ENCODE measurements at places on chromosomes 16 and 17.

DNA sequence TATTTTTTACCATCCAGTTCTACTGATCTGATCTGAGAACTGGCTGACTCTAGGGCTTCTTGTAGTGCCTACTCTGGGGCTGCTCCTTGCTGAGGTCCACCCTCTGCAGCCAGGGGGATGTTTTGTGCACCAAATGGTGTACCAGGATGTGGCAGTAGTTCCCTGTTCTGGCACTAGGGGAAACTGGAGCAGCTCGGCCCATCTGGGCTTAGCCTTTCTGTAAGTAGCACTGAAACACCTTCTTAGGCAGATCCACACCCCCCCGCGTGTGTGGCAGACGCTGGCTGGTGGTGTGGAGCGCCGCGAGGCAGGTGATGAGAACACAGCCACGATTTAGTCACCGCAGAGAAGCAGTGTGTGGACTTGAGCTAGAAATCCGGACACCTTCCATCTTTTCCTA is 17.0 kb downstream of the DUSP14 start:
- DNase-seq, result no peak

GRCh38 chr17:18318117-18318516 is 3.0 kb downstream of the SMCR8 start:
- DNase-seq, result no peak

DNA sequence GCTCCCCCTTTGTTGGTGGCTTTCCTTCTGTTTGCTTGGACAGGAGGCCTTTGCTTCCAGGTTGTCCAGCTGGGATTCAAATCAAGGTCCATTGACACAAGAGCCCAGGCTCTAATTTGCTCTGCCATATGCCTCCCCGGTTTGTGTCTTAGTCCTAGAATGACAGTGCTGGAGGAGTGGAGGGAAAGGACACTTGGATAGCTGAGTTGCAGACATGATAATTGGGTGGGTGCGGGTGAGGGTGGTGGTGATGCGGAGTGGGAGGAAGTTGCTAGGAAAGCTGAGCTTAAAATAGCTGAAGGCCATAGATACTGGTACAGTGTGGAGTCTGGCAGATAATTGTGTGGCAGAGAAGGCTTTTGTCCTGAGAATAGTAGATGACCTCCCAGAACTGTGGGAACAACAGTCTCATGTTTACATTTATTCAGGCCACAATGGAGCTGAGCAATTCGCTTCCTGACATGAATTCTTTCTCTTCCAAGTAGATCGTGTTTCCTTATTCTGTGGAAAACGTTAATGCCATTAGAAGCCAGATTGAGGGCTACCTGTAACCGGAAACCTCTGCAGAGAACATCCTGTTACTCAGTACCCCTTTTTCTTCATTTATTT is 23.8 kb downstream of the SEC14L1 start:
- DNase-seq, result no peak

DNA sequence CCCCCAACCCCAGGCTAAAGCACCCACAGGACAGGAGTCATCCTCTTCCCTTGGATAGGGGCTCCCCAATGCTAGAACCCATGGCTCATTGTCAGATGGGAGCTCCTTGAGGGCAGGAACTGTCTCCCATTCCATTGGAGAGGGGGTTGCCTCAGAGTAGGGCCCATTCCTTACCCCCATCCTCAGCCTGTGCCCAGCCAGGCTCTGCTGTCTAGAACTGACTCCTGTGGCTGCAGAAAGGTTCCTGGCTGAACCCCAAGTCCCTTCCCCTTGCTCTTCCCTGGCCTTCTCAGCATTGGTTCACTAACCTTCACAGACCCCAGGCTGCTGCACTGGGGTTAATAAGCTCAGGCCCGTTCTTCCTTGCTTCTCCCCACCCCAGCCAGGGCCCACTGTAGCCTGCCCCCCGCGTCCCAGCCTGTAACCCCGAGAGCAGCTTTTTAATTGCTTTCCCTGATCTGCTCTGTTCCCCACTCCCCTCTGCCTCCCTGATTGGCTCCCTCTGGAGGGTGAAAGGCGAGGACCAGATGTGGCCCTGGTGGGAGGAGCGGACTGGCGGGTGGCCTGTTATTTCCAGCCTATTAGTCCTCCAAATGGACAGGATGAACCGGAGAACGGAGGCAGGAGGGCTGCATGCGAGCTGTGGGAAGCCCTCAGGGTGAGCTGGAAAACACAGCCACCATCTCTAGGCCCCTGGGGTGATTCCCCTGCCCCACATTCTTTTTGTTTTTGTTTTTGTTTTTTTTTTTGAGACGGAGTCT is 6.0 kb upstream of the GFAP start:
- DNase-seq, result no peak

GRCh38 chr17:45262516-45263476 is 902 bp upstream of the SPATA32 start:
- DNase-seq, result no peak

DNA sequence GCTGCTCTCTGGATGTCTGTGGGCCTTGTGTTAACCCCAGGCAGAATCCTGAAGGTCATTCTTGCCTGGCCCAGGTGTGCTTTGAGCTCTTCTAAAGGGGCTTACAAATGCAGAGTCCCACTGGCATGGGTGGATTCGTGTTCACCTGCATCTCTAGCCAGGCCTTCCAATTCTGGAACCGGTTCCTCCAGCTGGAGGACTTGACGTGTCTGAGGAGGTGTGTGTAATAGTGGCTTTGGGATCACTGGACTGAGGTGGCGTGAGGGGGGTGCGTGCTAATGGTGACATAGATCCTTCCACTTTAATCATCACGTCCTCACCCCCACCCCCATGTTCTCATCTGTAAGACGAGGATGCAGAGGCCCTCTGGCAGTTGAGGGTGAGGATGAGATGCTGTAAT is 4.8 kb downstream of the GSE1 start:
- DNase-seq, result no peak

GRCh38 chr16:49563666-49564065 is 190.1 kb downstream of the C16orf78 start:
- DNase-seq, result no peak

DNA sequence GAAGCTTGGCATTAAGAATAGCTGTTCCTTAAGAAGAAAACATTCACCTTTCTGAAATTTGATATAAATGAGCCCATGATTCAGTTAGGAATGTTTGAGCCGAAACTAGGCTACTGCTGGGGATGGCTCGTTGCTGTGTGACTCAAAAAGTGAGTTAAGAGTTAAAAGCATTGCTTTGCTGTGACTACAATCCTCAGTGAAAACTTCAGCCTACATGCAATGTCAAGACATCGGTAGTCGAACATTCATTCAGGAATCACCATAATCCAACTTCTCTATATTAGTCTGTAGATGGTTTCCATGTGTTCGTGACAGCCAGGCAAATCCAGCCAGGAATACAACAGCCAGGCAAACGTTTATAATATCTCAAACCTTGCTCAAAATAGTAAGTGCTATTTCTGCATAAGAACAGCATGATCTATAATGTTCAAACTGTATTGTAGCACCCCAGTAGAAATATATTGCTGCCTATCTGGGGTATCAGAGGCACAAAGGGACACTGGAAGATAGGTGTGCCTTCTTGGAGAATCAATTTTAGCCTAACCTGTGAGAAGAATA is 1225.1 kb downstream of the CDH8 start:
- DNase-seq, result no peak

DNA sequence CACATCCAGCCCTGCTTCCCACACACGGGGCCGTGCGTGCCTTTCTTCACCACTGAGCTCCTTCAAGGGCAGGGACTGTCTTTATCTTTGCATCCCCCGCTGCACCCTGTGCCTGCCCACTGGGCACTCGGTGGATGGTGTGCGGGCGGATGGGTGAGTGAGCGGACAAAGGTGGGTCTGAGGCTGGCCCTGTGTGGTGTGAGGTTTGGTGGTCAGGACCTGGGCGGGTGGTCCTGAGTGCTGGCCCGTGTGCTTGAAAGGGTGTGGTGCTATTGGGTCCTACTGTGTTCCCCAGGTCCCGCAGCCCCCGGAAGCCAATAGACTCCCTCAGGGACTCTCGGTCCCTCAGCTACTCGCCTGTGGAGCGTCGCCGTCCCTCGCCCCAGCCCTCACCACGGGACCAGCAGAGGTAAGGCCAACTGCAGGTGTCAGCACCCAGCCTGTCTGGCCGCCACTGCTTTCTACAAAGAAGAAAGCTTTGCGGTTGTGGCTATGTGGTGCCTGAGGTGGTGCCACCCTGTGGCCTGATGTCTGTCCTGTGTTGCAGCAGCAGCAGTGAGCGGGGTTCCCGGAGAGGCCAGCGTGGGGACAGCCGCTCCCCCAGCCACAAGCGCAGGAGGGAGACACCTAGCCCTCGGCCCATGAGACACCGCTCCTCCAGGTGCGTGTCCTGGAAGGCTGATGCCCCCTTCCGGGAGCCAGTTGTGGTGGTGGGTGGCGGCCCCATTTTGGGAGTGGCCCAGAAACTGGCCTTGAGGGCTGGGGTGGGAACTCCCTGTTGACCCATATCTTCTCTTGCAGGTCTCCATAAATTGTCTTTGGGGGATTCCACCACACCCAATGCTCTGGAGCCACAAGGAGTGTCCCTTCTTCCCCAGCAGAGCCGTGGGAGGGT is 6.8 kb downstream of the ELOB start:
- DNase-seq, result no peak

DNA sequence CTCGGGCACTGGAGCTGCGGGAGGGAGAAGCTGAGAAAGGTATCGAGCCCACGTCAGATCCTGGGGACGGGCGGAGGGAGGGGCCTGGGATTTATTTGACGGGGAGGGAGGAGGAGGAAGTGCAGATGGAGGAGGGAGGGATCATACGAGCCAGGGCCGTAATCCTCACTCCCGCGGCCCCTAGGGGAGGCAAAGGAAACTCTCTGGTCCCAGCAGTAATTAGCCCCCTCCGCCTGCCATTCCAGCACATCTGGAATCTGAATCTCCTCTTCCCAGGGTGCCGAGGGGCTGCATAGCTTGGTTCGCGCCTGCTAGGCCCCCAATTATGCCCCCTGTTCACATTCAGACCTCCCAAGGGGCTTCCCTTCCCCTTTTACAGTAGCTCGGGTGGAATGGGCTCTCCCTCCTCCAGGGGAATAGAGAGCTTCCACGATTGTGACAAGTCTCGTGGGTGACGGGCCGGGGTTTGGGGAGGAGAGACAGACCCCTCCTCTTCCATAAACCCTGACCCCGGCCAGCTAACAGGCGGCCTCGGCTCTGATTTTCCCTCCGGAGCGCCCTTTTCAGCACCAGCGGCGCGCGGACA is at the start of gene SEZ6L2:
Gene SEZ6L2, minus strand, starts transcription at position 35 of the 586 bp plus-strand sequence. CDS start 531 bp downstream, outside the sequence.
- no peak for DNase-seq

GRCh38 chr17:57115377-57115776 is 30.3 kb downstream of the AKAP1 start:
- DNase-seq, result no peak

DNA sequence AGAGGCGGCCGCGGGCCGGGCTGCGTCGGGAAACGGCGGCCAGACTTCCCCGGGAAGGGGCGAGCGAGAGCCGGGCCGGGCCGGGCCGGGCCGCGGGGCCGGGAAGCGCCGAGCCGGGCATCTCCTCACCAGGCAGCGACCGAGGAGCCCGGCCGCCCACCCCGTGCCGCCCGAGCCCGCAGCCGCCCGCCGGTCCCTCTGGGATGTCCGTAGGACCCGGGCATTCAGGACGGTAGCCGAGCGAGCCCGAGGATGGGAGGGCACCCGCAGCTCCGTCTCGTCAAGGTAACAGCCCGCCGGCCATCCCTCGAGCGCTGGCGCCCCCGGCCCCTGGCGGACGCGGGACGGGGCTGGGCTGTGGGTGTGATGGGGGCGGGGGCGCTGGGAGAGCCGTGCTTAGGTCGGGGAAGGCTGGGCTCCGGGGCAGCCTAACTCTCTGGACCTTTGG is at the start of gene CRHR1:
Gene CRHR1, plus strand, starts transcription at position 28 of the 448 bp plus-strand sequence. Its CDS starts 225 bp downstream, at position 253.
- DNase-seq, result no peak

DNA sequence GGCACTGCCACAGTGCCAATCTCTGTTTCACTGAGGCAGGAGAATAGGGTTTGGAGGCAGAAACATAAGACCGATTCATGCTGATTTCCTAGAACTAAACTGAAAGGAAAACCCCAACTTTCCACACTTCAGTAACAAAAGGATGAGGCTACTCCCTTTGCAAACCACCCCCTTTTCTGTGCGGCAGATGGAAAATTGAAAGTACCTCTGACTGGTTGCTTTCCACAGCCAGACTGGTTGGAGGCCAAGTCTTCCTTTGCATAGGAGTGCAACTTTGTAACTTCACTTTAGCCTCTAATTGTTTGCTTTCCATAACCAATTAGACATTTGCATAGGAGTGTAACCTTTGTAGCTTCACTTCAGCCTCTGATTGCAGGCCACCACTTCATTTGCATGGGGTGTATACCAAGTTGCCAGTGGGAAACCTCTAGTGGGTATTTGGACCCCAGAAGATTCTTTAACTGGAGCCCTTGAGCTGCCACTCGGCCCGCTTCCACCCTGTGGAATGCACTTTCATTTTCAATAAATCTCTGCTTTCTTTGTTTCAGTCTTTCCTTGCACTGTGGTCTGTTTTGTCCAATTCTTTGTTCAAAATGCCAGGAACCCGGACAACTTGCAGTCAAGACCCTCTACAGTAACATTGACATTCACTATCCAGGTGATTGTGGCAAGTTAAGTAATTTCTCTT is 252.0 kb downstream of the UTP18 start:
- no peak for DNase-seq

- DNase-seq, result no peak
These were observed 17.9 kb downstream of the SEC14L5 start for GRCh38 chr16:4976079-4976478.

GRCh38 chr17:80095038-80095843 is 6.1 kb upstream of the GAA start:
- DNase-seq, result no peak
